ENCODE measurements at places on chromosomes 1 and 21. TPM values are rescaled to one million over a fixed set of nuclear protein-coding genes. Genes with fewer than 3 reads are reported as not detected.
A peak's percentile ranks its signal among the peaks of the same experiment; 100 is the strongest.

PER3 gene
- total RNA-seq, result 32.9 TPM

FALEC gene
- total RNA-seq, result 0.94 TPM

PFKFB2 gene
- total RNA-seq, result 16.3 TPM

KLF17 gene
- total RNA-seq, result not detected

PRCC gene
- total RNA-seq, result 47.8 TPM

DNA sequence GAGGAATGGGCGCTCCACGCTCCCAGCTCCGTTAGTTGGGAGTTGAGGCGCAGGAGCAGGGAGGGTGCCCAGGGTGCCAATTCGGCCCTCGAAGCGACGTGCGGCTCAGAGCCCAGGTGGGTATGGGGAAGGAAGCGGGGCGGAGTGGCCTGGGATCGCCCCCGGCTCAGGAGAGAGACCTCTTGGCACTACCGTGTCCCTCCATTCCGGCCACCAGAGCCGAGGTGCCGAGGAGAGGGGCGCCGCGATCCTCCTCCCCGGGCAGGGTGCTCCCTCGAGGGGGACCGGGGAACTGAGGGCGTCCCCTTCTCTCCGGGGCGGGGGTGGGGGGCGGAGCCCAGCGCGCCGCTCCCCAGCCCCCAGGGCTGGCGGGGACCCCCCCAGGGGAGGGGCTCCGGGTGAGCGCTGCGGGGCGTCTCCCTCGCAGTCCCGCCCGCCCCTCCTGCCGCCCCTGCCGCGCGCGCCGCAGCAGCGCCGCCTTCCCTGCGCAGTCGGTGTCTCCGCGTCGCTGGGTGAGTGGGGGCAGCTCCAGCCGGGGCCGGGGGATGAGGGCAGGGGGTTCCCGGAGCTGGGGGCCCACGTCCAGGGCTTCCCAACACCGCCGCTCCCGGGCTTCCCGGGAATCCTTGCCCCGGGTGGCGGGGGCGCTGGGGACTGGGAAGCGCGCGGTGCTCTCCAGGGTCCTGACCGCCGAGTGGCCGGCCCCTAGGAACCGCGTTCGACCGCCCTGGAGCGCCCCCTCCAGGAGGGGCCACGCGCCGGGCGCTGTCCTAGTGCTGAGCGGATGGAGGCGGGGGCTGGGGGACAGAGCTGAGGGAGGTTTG is at the start of gene HPCA:
Gene HPCA (plus strand): TSS at position 488 of the 824 bp plus-strand sequence. CDS start 2,408 bp downstream, outside the sequence.
- H3K27me3 ChIP-seq, result peaks cover 8% of the 10 kb centered on the region
- H3K4me1 ChIP-seq, result no peaks in the 10 kb centered on the region
- H3K4me3 ChIP-seq, result no peak within 1 kb of the TSS
- DNase-seq, result no peak
- H3K36me3 ChIP-seq, result no peaks in the 10 kb centered on the region

DNA sequence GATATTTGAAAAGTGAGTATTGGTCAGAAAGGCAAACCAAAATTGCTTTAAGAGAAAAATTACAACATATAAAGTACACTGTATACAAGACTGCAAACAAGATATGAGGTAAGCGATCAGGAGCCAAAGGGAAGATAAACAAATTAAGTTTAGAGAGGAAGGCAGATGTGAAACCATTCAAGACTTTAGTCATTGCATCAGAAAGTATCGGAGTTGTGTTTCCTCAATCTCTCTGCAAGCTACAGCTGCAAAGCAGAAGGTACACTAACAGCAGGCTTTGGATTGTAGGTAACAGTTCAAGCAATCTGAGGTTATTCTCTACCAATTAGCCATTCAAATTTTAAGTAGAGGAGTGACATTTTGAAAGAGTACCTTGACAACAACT is 21.3 kb upstream of the TLCD4 start:
- H3K27me3 ChIP-seq, result no peaks in the 10 kb centered on the region
- no peaks in the 10 kb centered on the region for H3K36me3 ChIP-seq
- H3K4me3 ChIP-seq, result peak overlapping the region; percentile 13
- H3K27ac ChIP-seq, result peak overlapping the region; percentile 75

DNA sequence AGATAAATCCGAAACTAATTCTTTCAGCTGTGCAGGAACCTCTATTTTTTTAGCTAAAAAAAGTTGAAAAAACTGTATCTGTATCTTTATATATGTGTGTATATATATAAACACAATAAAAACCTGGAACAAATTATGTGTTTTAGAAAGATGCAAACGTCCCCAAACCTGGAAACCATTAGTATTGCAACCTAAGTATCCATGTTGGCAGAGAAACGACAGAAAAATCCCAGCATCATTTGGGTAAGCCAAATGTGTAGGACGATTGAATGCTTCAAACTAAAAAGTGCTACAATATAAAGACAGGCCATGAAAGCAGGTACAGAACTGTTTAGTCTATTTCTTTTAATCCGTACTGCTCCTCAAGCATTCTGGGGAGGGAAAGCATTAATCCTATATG is 87.9 kb downstream of the AHCTF1 start:
- peaks cover 19% of the 10 kb centered on the region for H3K36me3 ChIP-seq
- no peak overlapping the region for H3K4me3 ChIP-seq
- no peaks in the 10 kb centered on the region for H3K4me1 ChIP-seq
- DNase-seq, result no peak
- H3K27me3 ChIP-seq, result no peaks in the 10 kb centered on the region

GRCh38 chr1:69993810-69994209 is 211.6 kb downstream of the LRRC40 start:
- DNase-seq, result no peak
- H3K36me3 ChIP-seq, result no peaks in the 10 kb centered on the region
- H3K27me3 ChIP-seq, result no peaks in the 10 kb centered on the region

GRCh38 chr21:25956993-25957714 is 213.4 kb downstream of the APP start:
- H3K4me3 ChIP-seq, result no peak overlapping the region
- DNase-seq, result no peak
- 0 out of 2 replicates have a peak, but pooled peaks cover 3% of the 10 kb centered on the region for H3K36me3 ChIP-seq
- H3K4me1 ChIP-seq, result no peaks in the 10 kb centered on the region
- H3K27me3 ChIP-seq, result no peaks in the 10 kb centered on the region

DNA sequence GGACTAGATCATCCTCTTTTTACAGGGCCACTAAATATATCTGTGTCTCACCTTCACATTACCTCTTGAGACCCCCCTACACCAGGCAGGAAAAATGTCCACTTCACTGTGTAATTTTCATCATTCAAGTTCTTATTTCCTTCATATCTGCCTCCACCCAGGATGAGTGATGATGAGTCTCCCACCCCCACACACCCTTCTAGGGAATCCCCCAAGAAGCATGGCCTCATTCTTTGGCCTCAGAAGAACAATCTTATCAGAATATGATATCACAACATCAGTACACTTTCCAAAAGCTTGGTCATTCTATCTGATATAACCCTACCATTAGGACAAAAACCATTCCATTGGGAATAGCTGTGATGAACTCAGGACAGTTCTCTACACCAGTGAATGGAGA is 170.3 kb upstream of the DUSP10 start:
- no peak overlapping the region for H3K4me3 ChIP-seq
- no peaks in the 10 kb centered on the region for H3K36me3 ChIP-seq
- H3K27me3 ChIP-seq, result no peaks in the 10 kb centered on the region

DNA sequence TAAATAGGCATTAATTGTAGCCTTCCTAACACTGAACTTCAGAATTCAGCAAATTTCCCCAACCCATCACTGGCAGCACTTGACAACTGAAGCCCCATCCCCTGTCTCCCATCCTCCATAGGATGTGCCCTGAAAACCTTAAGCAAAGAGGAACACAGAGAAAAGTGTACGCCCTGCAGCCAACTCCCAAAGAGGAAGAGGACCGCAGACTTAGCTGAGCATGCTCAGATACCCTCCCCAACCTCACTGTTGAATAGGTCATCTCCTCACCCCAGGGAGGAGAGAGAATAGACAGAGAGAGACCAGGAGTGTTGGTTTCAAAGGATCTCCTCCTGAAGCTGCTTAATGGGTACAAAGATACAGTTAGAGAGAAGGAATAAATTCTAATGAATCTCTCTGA is 50.5 kb downstream of the CD2 start:
- no peak overlapping the region for H3K4me3 ChIP-seq
- no peak overlapping the region for H3K27ac ChIP-seq
- no peaks in the 10 kb centered on the region for H3K4me1 ChIP-seq
- H3K27me3 ChIP-seq, result no peaks in the 10 kb centered on the region
- H3K36me3 ChIP-seq, result no peaks in the 10 kb centered on the region
- no peak for DNase-seq

- no peak overlapping the region for H3K27ac ChIP-seq
- H3K4me3 ChIP-seq, result no peak overlapping the region
- no peaks in the 10 kb centered on the region for H3K4me1 ChIP-seq
- no peak for DNase-seq
Measured at GRCh38 chr1:216700779-216701178, 22.4 kb downstream of the ESRRG start.

GRCh38 chr1:36752891-36753361 is 270.2 kb upstream of the CSF3R start:
- H3K27me3 ChIP-seq, result 0 out of 2 replicates have a peak, but pooled peaks cover 12% of the 10 kb centered on the region
- H3K36me3 ChIP-seq, result no peaks in the 10 kb centered on the region
- DNase-seq, result no peak

DNA sequence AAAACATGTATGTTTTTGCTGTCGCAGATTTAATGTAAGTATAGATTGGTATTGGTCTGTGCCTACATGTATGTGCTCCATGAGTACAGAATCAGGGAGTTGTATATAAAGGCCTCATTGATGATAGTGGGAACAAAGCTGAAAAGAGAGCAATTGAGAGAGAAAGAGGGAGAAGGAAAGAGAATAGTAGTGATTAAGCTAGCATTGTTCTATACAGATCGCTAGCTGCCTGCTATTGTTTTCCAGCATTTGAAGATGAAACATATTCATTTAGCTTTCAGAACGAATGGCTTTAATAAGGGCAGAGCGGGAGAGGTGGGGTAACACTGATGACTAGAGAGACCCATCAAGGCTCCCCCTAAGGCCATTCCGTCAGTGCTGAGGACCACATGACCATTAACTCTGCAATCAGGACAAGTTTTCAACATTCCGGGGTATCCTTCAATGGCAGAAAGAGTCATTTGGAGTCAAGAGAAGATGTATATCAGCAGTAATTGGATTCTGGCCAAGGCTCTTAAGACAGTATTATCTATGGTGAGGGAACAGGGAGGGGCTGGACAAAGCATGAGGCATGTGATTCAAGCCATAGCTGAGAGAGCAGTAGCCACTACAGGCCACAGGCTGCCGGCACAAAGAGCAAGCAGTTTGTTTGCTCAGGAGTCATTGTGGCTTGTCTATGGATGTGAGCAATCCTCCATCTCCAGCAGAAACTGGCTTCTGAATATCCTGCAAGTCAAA is 176.5 kb downstream of the PBX1 start:
- DNase-seq, result peak; percentile 72
- no peak overlapping the region for H3K27ac ChIP-seq
- H3K4me3 ChIP-seq, result no peak overlapping the region
- no peaks in the 10 kb centered on the region for H3K27me3 ChIP-seq
- H3K4me1 ChIP-seq, result peaks cover 15% of the 10 kb centered on the region

- no peaks in the 10 kb centered on the region for H3K4me1 ChIP-seq
- no peak for DNase-seq
- no peaks in the 10 kb centered on the region for H3K36me3 ChIP-seq
- H3K27ac ChIP-seq, result no peak overlapping the region
Measured at GRCh38 chr1:119410961-119411360, 4.0 kb upstream of the HSD3B2 start.

DNA sequence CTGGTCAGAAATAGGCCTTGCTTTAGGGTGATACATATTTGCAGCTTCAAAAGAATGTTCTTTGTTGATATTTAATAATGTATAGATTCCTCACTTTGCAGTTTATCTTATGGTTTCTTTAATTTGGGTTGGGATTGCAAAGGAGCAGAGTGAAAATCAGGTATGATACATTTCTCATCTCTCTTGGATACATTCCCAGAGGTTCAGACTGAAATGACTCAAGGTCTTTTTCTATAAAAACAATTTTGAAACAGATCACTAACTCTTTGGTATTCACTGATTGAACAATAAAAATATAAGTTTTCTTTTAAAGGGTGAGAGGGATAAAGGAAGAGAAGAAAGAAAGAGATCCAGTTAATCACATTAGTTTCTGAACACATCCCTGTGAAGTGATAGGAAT is 606.5 kb upstream of the CAMK1G start:
- no peaks in the 10 kb centered on the region for H3K4me1 ChIP-seq
- no peak overlapping the region for H3K4me3 ChIP-seq
- H3K36me3 ChIP-seq, result no peaks in the 10 kb centered on the region

DNA sequence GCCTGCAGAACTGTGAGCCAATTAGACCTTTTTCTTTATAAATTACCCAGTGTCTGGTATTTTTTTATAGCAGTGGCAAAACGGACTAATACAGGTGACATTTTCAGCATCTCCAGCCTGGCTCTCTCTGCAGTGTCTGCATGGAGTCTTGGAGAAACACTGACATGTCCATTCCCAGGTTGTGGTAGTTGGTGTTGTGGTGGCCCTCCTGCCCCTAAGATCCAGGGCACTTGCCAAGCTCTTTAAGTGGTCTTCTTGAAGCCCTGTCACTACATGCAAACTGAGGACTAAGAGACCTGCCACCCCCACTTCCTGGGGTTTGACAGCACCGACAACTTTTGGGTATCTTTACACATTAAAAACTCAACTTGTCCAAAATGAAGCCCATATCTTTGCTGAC is 419.4 kb downstream of the NPHP4 start:
- no peaks in the 10 kb centered on the region for H3K36me3 ChIP-seq
- no peaks in the 10 kb centered on the region for H3K27me3 ChIP-seq
- H3K4me1 ChIP-seq, result no peaks in the 10 kb centered on the region
- H3K4me3 ChIP-seq, result no peak overlapping the region

- H3K27me3 ChIP-seq, result no peaks in the 10 kb centered on the region
- H3K36me3 ChIP-seq, result no peaks in the 10 kb centered on the region
- no peak overlapping the region for H3K4me3 ChIP-seq
- no peaks in the 10 kb centered on the region for H3K4me1 ChIP-seq
Measured at GRCh38 chr1:107523736-107524135, 382.9 kb downstream of the NTNG1 start.

DNA sequence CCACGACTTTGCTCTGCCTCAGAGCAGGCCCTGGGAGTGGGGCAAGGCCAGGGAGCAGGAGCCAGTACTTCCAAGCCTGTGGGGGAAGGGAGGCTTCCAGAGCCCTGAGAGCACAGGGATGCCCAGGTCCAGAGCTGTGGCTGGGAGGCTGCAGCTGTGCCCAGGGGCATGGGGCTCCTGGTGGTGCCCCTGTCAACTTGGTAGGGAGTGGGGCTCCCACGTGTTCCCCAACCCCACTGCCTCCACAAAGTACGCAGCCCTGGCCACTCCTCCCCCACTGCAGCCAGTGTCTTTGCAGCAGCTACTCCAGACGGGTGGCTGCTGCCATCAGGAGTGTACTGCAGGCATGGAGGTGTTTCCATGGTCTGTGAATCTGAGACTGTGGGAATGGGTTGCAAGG is 294.1 kb upstream of the SNX7 start:
- H3K36me3 ChIP-seq, result no peaks in the 10 kb centered on the region
- no peak overlapping the region for H3K27ac ChIP-seq
- H3K4me1 ChIP-seq, result no peaks in the 10 kb centered on the region
- H3K4me3 ChIP-seq, result no peak overlapping the region
- no peak for DNase-seq
- no peaks in the 10 kb centered on the region for H3K27me3 ChIP-seq

- H3K4me1 ChIP-seq, result peaks cover 21% of the 10 kb centered on the region
- no peaks in the 10 kb centered on the region for H3K36me3 ChIP-seq
- DNase-seq, result no peak
- H3K27ac ChIP-seq, result no peak overlapping the region
- H3K4me3 ChIP-seq, result no peak overlapping the region
- no peaks in the 10 kb centered on the region for H3K27me3 ChIP-seq
Measured at GRCh38 chr1:182301026-182301436, 90.6 kb downstream of the GLUL start.

Data from PC-9 (cell line).